Endothelial cell of umbilical vein (primary cell): ENCODE measurements at places on chromosomes 13 and 19. TPM values are rescaled to one million over a fixed set of nuclear protein-coding genes. Genes with fewer than 3 reads are reported as not detected.

The MZF1 gene
- 18.8 and 26.4 TPM in 2 replicates for total RNA-seq

The SHC2 gene
- 4.2 and 7.5 TPM in 2 replicates for total RNA-seq

The PLK5 gene
- not detected in 2 replicates for total RNA-seq

The SYNGR4 gene
- not detected in 2 replicates for total RNA-seq

The DOCK6 gene
- total RNA-seq: 334 and 353 TPM in 2 replicates
